ENCODE measurements at places on chromosomes 4 and X.

DNA sequence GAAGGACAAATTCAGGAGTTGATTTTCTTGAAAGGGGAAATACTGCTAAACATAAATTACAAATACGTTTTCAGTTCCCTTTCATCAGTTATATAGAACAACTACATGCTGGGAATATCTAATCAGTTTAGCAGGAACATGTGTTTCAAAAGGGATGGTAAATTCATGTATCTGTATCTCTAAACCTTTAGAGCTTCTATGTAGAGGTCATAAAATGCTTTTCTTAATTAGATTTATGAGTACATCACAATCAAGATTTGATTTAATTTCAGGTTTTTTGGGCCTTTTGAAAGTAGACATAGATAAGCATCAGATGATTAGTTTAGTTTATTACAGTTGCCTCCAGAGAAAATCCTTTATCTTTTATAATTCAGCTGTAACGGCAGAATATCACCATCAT is 12.9 kb downstream of the PDLIM3 start:
- no peak for DNase-seq

GRCh38 chr4:102153391-102153790 is 191.9 kb downstream of the SLC39A8 start:
- DNase-seq: no peak

GRCh38 chr4:72215198-72215597 is 183.4 kb downstream of the NPFFR2 start:
- DNase-seq: no peak

- no peak for DNase-seq
Measured at GRCh38 chr4:120286813-120287212, 220.2 kb upstream of the MAD2L1 start.

DNA sequence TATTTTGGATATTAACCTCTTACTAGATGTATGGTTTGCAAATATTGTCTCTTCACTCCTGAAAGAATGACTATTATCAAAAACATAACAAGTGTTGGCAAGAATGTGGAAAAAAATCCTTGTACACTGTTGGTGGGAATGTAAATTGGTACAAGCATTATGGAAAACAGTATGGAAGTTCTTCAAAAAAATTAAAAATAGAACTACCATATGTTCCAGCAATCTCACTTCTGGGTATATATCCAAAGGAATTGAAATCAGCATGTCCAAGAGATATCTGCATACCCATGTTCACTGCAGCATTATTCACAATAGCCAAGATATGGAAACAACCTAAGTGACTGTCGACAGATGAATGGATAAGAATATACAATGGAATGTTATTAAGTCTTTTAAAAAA is 61.6 kb upstream of the KIT start:
- no peak for DNase-seq

DNA sequence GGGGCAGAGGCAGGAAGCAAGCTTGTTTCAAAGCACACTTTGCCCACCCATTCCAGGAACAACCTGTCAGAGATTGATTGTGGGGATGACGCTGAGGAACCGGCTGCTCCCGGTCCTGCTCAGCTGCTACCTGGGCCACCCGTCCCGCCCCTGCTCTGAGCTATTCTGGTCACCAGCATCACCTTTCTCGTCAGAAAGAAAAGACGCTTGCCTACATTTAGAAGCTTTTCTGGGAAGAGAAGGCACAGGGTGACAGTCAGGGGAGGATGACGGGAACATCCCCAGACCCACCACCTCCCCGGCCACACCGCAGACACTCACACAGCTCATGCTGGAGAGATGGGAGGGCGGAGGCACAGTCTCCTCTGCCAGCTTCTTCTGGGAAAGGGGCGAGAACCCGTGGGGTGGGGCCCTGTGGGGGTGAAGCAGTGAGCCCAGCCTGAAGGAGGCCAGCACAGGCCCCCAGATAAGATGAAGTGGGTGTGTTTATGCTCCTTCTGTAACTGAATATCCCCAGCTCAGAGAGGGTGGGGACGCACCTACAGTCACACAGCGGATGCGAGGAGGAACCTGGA is 81.8 kb downstream of the CPZ start:
- no peak for DNase-seq

DNA sequence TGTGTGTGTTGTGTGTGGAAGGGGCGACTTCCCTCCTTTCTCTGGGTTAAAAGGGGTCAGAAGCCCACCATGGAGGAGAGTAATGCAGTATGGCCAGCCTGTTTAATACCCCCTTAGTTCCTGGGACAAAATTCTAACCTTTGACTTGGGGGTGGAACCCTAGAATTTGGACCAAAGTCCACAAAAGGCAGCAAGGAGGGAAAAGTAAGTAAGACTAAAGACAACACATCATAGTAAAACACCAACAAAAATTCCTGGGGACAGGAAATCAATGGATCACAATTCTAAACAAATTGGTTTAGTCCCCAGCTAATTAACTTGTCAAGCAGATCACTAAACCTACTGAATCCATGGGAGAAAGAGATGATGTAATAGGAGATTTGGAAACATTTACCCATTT is 3.1 kb downstream of the AMOT start:
- no peak for DNase-seq

GRCh38 chrX:149950681-149951080 is 12.4 kb upstream of the EOLA2 start:
- DNase-seq: no peak

- no peak for DNase-seq
Measured at GRCh38 chrX:41529221-41529620, 82.1 kb downstream of the NYX start.
